ENCODE measurements at places on chromosomes 16 and 17.

DNA sequence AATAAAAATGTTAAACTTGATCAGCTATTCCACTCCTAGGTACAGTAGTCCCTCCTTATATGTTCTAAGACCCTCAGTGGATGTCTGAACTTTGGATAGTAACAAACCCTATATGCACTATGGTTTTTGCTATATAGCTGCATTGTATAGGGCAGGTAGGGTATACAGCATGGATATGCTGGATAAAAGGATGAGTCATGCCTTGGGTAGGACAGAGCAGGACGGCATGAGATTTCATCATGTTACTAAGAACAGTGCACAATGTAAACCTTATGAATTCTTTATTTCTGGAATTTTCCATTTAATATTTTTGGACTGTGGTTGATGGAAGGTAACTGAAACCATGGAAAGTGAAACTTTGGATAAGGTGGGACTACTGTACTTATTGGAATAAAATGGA lies 235.1 kb downstream of the CEP112 start:
- DNase-seq, result no peak

- DNase-seq, result no peak
Observed at GRCh38 chr17:51443646-51444045, 183.3 kb downstream of the UTP18 start.

GRCh38 chr16:15459791-15460190 lies 25.4 kb downstream of the BMERB1 start:
- DNase-seq, result no peak

DNA sequence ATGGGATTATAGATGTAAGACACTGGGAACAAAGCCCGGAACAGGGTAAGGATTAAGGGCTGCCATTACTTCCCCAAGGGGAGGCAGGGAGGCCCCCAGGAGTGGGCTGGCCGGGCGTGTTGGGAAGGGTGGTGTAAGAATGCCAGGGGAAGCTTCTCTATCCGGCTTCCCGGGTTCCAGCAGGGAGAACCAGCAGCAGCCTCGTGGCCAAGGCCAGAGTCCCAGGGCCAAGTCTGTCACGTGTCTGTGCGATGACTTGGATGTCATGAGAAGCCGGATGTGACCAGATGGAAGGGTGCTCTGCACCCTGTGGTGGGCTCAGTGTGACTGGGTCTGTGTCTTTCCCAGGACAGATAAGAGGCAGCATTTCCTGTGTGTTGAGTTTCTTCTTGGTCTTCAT lies 52.1 kb downstream of the SCNN1B start:
- DNase-seq, result no peak

GRCh38 chr17:31269578-31269983 lies 27.5 kb downstream of the OMG start:
- peak; percentile 88 for DNase-seq

DNA sequence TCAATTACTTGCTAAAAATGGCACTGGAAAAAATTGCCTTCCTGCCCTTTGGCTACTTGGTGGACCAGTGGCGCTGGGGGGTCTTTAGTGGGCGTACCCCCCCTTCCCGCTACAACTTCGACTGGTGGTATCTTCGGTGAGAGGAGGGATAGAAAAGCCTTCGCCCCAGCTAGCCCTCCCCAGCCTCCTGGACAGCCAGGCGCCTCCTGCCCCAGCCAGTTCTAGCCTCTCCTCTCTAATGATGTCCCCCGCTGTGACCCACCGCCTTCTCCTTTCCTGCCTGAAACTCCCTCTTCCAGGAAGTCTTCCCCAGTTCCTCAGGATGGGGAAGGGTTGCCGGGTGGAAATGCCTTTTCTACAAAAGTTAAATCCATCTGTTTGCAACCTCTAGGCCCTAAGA lies 6.2 kb downstream of the ACE start:
- no peak for DNase-seq

GRCh38 chr17:542943-543342 lies 171.7 kb downstream of the VPS53 start:
- DNase-seq, result no peak

DNA sequence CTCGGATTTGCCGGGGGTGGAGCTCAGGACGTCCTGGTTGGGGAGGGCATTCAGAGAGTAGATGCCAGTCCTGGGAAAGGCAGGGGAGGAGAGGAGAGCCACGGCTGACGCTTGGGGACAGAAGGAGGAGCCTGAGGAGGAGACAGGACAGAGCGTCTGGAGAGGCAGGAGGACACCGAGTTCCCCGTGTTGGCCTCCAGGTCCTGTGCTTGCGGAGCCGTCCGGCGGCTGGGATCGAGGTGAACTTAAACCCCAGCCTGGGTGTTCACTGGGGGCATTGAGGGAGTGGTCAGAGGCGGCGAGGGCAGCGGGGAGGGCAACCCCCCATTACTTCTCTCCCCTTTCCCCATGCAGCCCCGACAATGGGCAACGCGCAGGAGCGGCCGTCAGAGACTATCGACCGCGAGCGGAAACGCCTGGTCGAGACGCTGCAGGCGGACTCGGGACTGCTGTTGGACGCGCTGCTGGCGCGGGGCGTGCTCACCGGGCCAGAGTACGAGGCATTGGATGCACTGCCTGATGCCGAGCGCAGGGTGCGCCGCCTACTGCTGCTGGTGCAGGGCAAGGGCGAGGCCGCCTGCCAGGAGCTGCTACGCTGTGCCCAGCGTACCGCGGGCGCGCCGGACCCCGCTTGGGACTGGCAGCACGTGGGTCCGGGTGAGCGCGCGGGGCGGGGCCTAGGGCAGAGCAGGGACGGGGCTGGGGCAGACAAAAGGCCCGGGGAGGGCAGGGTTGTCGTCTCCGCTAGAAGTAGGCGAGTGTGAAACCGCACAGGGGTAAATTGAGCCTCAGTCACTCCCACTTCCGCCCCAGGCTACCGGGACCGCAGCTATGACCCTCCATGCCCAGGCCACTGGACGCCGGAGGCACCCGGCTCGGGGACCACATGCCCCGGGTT lies 3.7 kb downstream of the NOL3 start:
- peak; percentile 73 for DNase-seq

GRCh38 chr16:25298165-25298872 lies 40.7 kb upstream of the ZKSCAN2 start:
- no peak for DNase-seq

GRCh38 chr17:79038545-79039135 lies 14.7 kb downstream of the C1QTNF1 start:
- no peak for DNase-seq

DNA sequence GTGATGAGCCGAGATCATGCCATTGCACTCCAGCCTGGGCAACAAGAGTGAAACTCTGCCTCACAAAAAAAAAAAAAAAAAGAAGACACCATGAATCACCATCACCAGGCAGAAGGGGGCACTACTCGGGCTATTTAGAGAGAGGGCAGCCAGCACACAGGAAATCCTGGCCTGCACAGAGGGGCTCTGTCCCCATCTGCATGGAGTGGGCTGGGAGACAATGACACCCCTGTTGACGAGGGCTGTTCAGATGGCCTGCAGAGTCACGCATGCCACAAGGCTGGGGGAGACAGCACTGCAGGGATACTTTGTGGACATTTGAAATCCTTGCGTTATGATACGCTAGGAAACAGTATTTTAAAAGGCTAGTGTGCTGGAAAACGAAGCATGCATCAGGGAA lies 48.3 kb downstream of the CUEDC1 start:
- DNase-seq, result no peak

DNA sequence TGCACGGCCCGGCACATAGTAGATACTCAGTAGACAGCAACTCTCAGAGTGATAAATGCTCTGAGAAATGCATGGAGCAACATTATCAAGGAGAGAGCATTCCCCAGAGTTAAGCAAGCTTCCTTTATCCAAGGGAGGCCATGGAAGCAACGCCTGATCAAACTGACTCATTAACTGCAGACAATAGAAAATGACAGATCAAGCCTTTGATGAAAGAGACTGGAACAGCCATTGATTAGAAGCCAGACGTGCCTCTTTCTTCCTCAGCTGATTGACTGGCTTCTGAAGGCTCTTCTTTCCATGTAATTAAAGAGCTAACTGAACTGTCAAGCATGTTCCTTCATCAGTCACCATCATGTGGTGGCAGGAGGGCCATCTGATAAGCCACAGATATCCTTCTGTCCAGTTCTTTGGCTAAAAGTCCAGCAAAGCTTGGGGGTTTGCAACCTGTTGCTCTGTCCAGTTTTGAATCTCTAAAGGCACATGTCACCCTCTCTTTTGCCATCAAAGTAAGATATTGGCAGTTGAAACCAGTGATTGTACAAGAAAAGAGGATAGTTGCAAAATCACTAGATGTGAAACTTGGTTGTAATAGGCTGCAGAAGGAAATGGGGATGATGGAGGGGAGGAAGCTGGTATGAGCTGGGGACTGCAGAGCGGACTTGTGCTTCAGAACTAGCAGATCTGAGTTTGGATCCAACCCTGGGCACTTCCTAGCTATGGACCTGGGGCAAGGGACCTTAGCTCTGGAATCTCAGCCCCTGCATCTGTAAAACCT lies 188.0 kb downstream of the HAPSTR1 start:
- DNase-seq, result no peak

DNA sequence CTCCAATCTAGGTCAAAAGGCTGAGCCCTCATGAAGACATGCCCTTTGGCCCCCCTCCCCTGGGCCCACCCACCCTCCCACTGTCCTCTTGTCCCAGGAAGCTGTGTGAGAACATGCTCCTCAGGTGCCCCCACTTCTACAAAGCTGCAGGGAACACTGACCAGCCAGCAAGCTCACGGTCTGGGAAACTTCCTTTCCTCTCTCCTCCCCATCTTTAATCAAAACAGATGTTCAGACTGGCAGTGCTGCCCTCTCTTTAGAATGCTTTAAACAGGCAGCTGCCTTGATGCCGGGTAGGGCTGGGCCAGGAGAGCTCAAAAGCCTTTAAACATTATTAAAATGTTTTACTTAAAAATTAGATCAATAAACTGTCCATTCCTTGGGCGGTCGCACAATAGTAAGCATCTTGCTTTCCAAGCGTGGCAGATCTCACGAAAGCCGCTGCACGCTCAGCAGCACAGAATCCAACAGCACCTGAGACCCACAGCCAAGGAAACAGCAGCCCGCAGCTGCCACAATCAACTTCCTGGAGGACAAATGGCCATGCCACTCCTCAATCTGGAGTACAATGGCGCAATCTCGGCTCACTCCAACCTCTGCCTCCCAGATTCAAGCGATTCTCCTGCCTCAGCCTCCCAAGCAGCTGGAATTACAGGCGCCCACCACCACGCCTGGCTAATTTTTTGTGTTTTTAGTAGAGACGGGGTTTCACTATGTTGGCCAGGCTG lies 399.2 kb downstream of the SLC39A11 start:
- DNase-seq, result no peak

DNA sequence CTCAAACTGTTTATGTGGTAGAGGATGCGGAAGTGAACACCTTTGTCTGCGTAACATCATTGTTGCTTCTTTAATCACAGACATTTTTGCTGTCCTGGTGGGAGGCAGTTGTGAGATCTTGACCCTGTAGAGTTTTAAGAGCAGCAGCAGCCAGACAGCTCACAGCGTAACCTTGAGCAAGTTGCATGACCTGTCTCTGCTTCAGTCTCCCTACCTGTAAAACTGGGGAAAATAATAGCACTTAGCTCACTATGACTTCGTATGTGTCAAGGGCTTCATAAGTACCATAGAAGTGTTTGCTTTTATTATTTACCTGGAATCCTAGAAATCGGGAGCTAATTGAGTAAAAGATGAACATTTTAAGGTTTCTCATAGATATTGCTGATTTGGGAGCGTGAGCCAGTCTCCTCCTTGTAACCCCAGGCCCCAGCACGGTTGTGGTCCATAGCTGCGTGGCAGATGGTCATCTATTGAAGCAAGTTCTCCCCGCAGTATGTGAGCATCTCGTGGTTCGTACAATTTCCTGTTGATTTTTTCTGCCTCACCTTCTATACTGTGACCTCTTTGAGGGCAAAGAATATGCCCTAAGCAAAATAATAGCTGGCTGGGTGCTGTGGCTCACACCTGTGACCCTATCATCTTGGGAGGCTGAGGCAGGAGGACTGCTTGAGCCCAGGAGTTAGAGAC lies 34.4 kb downstream of the GPRC5B start:
- DNase-seq, result no peak

DNA sequence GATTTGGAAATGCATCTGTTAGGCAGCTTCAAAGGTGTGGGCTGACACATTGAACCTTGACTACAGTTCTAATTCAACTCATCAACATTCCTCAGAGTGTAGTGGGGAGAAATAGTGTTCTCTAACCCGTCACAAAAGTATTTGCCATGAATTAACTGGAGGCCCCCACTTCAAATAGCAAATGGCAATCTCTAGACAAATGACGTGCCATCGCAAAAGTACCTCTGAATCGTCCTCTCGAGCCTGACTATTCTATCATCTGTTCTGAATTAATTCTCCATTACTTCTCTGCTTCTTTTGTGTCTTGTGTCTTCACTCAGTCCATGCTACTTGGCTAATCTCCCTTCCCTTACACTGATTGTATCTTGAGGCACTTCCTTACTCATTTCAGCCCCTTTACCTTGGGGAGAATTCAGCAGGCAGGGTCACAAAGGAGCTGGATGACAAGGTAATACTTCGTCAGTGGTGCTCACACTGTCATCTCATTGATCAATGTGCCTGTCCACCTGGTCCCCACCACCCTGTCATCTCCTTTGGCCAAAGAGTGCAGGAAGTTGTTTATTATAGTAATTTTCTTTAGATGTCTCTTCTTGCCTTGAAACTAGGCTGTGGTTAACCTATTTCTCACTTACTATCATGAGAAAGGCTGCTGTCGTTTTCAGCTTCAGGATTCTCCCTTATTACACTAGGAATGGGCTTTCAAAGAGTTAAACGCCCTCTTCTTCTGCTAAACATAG lies 108.4 kb downstream of the SYCE1L start:
- no peak for DNase-seq

- DNase-seq, result no peak
Observed at GRCh38 chr16:53745086-53745485, 41.1 kb downstream of the FTO start.

DNA sequence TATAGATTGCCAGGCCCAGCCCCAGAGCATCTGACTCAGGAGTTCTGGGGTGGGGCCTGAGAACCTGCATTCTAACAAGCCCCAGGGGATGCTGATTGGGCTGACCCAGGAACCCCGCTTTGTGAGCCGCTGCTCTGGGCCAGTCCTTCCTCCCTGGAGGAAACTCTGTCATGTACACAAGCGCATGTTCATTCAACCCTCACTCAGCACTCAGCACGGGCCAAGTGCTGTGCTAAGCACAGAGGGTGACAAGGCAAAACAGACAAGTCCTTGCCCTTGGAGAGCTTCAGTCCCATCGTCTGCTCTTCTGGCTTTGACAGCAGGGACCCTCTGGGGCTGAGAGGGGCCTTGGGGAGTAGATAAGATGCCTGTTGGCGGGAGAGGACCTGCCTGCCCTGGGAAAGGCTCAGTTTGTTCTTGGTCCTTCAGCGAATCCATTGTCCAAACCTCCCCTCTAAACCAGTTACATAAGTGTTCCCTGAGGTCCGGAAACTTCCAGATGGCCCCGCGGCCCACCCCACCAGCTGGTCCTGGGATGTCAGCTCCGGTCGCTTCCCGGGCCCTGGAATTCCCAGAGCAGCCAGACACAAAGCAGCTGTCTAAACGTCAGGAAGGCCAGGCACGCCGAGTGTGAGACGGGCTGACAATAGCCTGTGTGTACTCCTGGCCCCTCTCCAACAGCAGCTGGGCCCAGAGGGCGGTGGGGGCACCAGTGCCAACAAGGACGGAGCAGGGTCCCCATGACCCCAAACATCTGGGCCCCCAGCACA lies 88.8 kb downstream of the ZDHHC7 start:
- no peak for DNase-seq

Measured in HTR-8/SVneo (cell line).